ENCODE measurements at places on chromosomes 12 and 14.

GRCh38 chr12:88111074-88111652, 30.7 kb downstream of the CEP290 start:
- no peak for DNase-seq

DNA sequence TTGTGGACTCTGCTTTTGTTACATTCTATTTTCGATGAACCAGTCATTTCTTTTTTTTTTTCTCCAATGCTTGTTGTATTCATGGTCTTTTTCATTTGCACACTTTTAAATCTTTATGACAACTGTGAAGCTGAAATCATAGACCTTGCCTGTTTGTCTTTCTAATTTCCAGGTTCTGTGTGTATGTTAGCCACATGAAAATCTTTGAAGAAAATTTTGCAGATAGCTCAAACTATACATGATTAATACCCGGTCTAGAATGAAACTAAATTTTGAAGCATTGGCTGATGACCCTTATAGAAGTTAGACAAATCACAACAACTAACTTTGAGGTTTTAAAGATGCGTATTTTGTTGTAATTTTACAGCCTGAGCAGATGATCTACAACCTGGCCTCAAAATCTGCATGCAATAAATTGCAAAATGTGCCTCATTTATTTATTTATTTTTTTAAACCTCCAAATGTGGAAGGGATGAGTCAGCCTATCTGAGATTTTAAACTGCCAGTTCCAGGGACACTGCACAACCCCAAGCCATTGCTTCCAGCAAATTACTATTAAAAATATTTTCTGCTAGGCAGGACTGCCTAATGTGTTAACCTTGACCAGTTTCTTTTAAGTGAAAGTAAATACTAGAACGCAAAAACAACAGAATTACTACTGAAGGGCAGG, 96.3 kb upstream of the NAV3 start:
- DNase-seq = no peak

DNA sequence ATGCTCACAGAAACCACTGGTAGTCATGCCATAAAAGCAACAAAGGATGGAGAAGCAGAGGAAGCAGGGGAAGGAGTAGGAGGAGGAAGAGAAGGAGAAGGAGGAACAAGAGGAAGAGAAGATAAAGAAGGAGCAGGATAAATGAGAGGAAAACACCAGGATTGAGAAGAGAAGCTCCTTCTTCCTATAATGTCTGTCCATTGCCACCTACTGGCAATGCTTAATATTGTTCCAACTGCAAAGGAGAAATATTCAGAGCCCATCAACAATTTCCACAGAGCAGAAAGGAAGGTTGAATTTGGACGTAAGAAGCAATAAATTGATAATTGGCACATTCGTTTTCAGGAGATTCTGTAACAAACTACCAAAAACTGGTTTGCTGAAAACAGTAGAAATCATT, 898.4 kb downstream of the SLC16A7 start:
- DNase-seq = no peak

- DNase-seq = no peak
These were observed 71.2 kb downstream of the ITPR2 start for GRCh38 chr12:26761775-26762174.

GRCh38 chr14:47966076-47966810, 290.8 kb upstream of the MDGA2 start:
- no peak for DNase-seq

GRCh38 chr14:91055016-91055415, 5.4 kb downstream of the RPS6KA5 start:
- no peak for DNase-seq

DNA sequence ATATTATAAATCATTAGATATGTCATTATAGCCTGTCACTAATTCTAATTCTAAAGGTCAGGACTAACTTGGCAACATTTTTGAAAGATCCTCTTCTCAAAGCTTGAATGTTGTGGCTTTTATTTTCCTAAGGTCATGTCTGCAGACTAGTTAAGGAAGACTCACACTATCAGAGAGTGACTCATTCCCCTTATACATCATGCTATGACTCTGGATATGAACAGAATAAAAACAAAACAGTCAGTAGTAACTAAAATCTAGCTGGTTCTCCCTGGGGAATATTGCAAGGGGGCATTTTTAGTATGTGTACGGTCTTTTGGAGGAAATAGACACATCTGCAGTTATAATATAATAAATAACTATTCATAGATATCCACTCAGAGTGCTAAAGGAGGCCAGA, 170.6 kb downstream of the SLC2A13 start:
- no peak for DNase-seq

DNA sequence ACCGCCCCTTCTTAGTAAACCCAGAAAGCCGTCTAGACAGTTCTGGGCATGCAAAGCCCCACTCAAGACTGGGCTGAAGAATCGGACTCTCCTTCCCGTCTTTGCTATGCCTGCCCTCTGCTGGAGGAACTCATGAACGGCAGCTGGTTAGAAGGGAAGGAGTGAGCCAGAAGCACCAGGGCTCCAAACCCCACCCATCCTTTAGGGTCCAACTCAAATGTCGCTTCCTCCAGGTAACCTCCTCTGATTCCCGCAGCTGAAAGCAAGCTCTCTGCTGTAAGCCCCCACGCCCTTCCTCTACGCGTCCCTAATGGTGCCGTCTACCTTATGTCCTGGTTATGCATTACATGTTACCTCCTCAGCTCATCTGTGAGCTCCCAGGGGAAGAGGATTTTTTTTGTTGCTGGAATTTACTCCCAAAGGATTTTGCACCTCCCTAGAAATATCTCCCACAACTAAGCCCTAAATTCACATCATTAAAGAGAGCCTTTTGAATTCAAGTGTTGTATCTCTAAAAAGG, 59.0 kb upstream of the SCN8A start:
- no peak for DNase-seq

DNA sequence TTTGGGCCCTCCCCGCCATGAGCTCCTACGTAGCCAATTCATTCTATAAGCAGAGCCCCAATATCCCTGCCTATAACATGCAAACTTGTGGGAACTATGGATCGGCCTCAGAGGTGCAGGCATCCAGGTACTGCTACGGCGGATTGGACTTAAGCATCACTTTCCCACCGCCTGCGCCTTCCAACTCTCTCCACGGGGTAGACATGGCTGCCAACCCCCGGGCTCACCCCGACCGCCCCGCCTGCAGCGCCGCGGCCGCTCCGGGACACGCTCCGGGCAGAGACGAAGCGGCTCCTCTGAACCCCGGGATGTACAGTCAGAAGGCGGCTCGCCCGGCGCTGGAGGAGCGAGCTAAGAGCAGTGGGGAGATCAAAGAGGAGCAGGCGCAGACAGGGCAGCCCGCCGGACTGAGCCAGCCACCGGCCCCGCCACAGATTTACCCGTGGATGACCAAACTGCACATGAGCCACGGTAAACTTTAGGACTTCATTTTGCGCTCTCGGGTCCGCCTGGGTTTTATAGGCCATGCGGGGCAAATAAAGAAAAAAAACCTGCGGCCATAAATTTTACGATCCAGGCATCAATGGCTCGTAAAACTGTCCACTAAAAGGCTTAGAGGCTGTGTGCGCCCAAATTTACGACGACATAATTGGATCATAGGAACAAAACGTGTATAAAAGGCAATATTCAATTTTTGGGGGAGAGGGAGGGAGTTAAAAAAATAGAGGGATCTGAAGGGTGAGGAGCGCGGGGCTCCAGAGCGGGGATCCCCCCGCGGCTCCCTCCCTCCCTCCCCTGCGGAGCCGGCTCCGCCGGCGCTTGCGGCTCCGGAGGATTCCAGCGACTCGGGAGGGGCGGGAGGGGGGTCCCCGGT, 493 bp downstream of the HOXC5 start:
- no peak for DNase-seq

DNA sequence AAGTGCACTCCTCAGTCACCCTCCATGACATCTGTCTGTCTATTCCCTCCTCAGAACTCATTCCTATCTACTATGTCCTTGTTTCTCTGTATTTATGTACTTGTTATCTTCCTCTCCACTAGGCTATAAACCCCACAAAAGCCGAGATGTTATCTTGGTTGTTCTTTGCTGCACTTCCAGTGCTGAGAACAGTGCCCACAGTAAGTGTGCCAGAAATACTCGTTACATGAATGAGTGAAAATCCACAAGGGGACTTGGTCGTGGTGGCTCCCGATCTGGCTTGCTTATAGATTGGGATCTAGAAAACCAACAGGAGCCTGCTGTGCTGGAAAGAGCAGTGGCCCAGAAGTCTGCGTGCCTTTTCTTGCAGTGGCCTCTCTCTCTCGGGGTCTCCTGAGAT, 111.9 kb upstream of the PRMT8 start:
- DNase-seq = no peak

- DNase-seq = no peak
These were observed 113.3 kb downstream of the CALM1 start for GRCh38 chr14:90510159-90510558.

DNA sequence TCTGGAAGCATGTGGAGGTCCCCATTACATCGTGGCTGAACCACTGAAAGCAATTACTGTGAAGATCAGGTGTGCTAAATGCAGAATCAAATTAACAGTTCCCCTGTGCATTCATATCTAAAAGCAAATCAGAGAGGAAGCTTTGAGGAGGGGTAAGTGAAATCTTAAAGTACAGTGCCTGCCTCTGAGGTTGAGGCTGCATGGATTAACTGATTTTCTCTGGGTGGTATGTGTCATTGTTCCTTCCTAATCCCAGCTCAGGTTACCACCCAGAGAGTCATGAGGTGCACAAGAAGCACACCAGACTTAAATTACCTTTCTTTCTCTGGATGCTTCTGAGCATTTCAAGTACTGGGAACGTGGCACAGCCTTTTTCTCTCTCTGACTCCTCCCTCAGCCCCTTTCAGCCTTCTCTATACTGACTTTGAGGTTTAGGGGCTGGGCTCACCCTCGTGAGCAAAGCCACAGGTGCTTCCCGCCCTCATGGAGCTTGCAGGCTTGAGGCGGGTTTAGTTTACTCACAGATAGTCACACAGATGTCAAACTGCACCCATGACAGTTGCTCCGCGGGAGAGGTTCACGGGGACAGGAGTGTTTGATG, 237.6 kb upstream of the CRY1 start:
- no peak for DNase-seq

DNA sequence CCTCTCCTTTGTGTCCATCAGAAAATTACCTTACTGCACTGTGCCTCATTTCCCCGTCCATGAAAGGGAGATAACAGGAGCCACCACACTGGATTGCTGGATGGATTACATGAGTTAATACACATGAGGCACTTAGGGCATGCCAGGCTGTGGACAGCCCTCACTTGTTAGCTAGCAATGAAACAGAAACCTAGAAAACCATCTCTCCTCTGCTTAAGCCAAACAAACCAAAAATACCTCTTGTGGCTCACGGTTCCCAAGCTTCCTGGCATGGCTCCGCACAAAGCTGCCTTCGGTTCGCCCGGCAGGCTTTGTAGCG, 660 bp upstream of the HCFC2 start:
- no peak for DNase-seq

- no peak for DNase-seq
These were observed 121.0 kb upstream of the EVL start for GRCh38 chr14:99944241-99944651.

- DNase-seq = no peak
These were observed 2.6 kb downstream of the OR8S1 start for GRCh38 chr12:48527891-48528670.

DNA sequence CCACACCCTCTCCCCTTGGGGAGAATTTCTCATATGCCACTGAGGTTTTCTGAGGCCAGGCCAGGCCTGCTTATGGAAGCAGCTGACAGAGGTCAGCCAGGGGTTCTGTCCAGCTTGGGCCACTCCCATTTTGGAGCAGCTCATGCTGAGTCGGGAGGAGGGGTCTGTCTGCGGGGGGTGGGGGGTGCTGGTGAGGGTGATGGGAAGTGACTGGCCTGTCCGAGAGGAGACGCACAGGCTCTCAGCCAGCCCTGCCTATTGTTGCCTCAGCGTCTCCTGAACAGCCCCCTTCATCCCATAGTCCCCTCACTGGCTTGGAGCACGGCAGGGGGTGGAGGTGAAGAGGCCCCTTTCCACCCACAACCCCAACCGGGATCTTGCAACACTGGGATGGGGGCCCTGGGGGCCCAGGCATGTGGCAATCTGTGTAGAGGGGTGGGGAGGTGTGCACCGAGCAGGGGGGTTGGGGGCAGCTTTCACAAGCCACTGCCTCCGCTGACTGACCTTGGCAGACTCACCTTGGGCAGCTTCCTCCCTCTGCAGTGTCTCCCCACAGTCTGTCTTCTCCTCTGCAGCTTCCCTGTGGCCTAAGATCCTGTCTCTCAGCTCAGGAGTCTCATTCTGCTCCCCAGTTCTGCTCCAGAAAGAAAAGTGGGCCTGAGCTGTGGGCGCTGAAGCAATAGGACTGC, 5.5 kb downstream of the CEBPE start:
- no peak for DNase-seq

GRCh38 chr12:117408161-117408791, 46.9 kb upstream of the NOS1 start:
- DNase-seq = no peak

All from cortex of kidney (tissue), 1 donor.